ENCODE measurements at places on chromosomes 7 and 10. TPM values are rescaled to one million over a fixed set of nuclear protein-coding genes. Genes with fewer than 3 reads are reported as not detected.

DRGX gene
- total RNA-seq, result not detected

NRCAM gene
- 0.14 TPM for total RNA-seq

EEPD1 gene
- 6.8 TPM for total RNA-seq

LRRN3 gene
- total RNA-seq, result 2.1 TPM

CLRN3 gene
- not detected for total RNA-seq

All from smooth muscle cell of bladder (primary cell).